ENCODE measurements at places on chromosomes 7 and 10. TPM values are rescaled to one million over a fixed set of nuclear protein-coding genes. Genes with fewer than 3 reads are reported as not detected.

The TMEM178B gene
- not detected for total RNA-seq

The OPN4 gene
- total RNA-seq, result not detected

The WDR91 gene
- 4.4 TPM for total RNA-seq

The C10orf90 gene
- total RNA-seq, result not detected

The MMRN2 gene
- 96.3 TPM for total RNA-seq

The SAMD8 gene
- 25.8 TPM for total RNA-seq

- peak; percentile 58 for DNase-seq
These were observed 321.2 kb downstream of the FRMD4A start for GRCh38 chr10:14009371-14010100.

- peak; percentile 38 for DNase-seq
These were observed 3.1 kb downstream of the CPED1 start for GRCh38 chr7:120991581-120991980.

- no peak for DNase-seq
These were observed 198.1 kb upstream of the STK17A start for GRCh38 chr7:43384616-43385308.

- DNase-seq, result no peak
These were observed 74.1 kb downstream of the GTF2IRD1 start for GRCh38 chr7:74527842-74528241.

DNA sequence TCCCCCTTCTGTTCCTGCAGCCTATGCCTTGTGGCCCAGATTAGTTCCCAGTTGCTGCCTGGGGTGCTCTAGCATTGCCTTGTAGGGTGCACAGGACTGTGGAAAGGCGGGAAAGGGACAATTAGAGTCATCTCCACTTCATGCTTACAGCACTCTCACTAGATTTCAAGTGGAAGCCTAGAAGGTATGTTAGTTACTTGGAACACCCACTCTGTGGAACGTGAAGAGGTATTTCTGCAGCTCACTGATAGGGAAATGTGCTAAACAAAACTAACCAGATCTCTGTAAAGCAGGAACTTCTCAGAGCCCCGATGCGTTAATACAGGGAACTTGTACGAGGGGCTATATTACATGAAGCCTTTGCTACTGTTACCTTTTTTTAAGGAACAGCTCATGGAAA lies 19.4 kb downstream of the STMP1 start:
- no peak for DNase-seq

DNA sequence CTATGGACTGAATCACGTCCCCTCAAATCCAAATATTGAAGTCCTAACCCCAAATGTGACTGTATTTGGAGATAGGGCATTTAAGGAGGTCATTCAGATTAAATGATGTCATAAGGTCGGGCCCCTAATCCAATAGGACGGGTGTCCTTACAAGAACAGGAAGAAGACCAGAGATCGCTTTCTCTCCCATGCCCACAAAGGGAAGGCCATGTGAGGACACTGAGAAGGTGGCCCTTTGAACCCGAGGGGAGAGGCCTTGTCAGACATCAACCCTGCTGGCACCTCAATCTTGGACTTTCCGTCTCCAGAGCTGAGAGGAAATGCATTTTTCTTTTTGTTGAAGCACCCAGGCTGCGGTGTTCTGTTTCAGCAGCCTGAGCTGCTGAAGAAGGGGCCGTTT lies 72.3 kb upstream of the KLF6 start:
- no peak for DNase-seq

DNA sequence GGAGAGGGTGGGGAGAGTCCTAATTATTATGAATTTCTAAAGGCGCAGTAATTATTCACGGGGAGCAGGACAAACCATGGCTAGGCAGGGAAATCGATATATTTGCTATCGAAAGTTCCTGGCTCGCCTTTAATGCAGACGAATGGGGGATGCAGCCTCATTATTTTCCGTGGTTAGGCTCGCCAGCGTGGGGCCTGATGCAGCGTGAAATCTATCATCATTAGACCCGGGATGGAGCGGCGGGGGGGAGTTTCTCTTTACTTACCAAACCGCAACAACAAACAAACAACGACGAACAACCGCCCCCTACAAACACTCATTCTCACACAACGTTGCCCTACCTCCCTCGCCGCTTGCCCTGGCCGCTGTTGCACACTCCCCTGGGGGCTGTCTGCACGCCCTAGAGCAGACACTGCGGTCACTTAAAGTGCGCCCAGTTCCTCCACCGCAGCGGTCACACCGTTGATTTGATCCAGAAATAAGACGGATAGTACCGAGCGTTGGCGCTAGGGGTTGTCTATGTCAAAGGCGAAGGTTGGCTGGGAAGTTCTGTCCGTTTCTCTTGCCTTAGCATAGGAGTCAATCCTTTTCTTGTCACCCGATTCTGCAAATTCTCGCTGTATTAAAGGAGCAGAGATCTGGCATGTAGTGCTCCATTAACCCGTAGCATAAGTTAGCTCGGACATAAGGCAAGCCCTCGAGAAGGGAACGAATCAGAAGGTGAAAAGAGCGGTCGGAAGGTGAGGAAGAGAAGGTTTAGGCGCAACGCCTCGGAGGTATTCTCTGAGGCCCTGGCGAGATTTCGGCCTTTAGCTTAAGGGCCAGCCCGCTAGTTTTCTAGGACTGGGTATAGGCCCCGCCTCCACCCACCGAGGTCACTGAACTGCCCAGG lies 10.4 kb downstream of the NXPH1 start:
- DNase-seq, result no peak

DNA sequence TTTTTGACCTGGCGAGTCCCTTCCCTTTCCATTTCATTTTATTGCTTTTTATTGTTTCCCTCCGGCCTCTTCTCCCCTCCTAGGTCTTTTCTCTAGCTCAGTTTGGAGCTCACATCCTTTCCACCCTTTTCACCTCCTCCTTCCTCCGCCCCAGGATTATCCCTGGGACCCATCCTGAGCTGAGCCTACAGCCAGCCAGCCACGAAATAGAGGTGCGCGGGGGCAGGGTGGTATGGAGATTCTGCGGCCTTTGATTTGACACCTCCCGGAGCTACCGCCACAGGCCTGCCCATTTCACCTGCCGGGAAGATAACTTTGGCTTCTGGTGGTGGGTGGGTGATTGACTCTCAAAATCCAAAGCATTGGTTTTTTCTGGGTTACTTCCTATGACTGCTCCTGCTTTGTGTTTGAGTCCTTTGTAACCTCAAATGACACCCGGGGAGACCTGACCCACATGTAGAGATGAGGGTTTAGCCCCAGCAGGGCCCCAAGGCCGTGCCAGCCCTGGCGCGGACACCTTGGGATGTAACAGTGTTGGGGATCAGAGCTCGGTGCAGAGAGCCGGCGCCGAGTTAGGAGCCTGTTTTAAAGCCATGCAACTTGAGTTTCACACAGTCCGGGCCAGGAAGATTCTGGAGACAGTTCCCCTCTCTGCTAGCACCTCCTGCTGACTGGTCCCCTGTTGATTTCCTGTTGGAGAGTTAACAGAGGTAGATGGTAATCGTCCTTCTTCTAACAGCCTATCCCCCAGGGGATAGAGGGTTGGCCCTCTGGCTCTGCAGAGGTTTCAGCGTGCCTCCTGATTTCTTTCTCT lies 1.5 kb downstream of the DUSP5 start:
- peak; percentile 70 for DNase-seq

DNA sequence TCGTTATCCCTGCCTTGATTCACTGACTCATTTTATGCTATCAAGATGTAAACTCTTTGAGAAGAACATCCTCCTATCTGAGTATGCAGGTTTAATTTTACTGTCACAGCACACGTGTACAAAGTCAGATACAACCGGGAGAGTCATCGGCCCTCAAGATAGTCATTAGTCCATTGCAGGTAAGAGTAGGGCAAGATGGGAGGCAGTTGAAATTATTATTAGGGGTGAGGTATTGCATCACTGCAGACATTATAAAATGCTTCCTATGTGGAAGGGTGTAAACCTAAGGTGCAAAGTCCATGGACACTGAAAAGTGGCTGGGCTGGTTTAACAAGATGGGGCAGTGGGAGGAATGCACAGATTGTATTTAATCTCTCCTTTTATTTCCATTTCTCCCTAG lies 113.7 kb downstream of the ARL4A start:
- no peak for DNase-seq

- no peak for DNase-seq
These were observed 25.9 kb downstream of the TYW1 start for GRCh38 chr7:67022511-67022910.

DNA sequence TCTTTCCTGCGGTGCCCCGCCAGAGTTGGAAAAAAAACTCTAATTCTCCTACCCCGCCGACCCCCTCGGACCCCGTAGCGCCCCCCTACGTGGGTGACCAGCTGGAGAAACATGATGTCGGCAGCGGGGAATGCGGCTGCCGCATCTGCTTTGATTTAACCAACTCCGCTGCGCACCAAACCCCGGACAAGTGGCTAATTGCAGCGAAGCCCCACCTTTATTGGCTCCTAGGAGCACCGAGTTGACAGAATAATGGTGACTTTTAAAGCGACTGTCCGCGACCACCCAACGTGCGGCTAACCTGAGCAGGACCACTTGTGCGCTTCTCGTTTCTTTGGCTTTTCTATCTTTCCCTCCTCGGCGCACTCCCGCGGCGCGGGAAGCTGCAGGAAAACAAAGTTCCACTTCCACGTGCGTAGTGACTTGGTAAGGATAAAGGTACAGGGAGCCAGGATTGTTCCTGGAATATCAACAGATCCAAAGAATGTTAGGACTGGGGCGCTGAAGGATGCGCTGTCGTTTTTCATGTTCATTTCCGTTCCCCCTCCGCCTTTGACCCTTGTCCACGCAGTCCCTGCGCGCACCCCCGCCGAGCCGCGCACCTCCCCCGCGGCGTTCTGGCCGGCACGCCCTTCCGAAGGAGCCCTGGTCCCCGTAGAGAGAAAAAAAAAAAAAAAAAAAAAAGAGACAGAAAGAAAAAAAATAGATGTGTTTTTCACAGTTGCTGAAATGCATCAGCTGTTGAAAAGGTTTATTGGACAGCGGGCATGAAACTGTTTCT lies 1.4 kb downstream of the WNT16 start:
- DNase-seq, result no peak

GRCh38 chr10:101280511-101280910 lies 51.2 kb upstream of the LBX1 start:
- no peak for DNase-seq

Data from lung microvascular endothelial cell (primary cell).